ENCODE measurements at places on chromosomes 7 and 10. TPM values are rescaled to one million over a fixed set of nuclear protein-coding genes. Genes with fewer than 3 reads are reported as not detected.

Gene POM121
- total RNA-seq, result 62.2 TPM

Gene FRMPD2
- total RNA-seq, result not detected

Gene ASZ1
- total RNA-seq, result not detected

Gene PLXDC2
- total RNA-seq, result not detected

- peak; percentile 77 for DNase-seq
- H3K4me1 ChIP-seq, result peaks cover 8% of the 10 kb centered on the region
- no peak overlapping the region for H3K4me3 ChIP-seq
- H3K36me3 ChIP-seq, result no peaks in the 10 kb centered on the region
- H3K27ac ChIP-seq, result no peak overlapping the region
Observed at GRCh38 chr7:1664711-1665548, 5.1 kb upstream of the ELFN1 start.

GRCh38 chr10:26486304-26486703, 48.2 kb downstream of the APBB1IP start:
- peaks cover 12% of the 10 kb centered on the region for H3K36me3 ChIP-seq
- peak overlapping the region; percentile 97 for H3K27ac ChIP-seq
- H3K4me3 ChIP-seq, result peak overlapping the region; percentile 61
- H3K4me1 ChIP-seq, result peaks cover 76% of the 10 kb centered on the region

DNA sequence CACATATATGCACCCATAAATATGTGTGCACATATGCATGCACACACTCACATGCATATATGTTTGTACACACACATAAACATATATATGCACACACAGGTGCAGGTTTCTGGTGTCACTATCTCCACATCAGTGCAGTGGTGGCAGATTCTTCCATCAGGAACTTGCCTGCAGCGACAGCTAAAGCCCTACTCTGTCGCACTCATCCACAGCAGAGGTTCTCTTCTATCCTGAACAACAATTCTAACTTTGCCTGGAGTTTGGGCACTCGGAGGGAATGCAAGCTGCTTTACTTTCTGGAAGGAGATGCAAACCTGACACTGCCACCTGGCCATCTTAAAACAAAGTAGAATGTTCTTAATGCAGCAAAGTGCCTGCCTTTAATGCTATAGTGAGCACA, 745.8 kb downstream of the GRID1 start:
- DNase-seq, result no peak
- H3K4me1 ChIP-seq, result peaks cover 3% of the 10 kb centered on the region
- no peaks in the 10 kb centered on the region for H3K27me3 ChIP-seq
- no peaks in the 10 kb centered on the region for H3K36me3 ChIP-seq
- H3K4me3 ChIP-seq, result no peak overlapping the region

DNA sequence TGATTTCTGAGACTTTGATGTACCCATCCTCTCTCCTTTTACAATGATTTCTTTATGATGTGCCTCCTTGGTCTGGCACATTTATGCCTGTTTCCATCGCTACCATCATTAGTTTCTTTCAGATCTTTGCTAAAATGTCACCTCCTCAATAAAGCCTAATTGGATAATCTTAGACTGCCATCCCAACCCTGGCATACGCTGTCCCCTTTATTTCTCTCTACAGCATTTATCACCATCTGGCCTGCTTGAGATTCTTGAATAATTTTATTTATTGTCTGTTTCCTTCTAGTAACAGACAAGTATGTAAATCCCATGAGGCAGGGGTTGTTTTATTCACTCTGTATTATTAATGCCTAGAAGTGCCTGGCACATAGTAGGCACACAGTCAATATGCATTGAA, 6.7 kb upstream of the DNTT start:
- H3K27ac ChIP-seq, result no peak overlapping the region
- peaks cover 2% of the 10 kb centered on the region for H3K27me3 ChIP-seq
- H3K36me3 ChIP-seq, result no peaks in the 10 kb centered on the region
- DNase-seq, result no peak
